HEK293T (cell line): ENCODE measurements at places on chromosomes 4 and X.

GRCh38 chr4:180380733-180381132 is 1862.5 kb upstream of the TENM3 start:
- no peak for DNase-seq

GRCh38 chr4:184215709-184216328 is 1.9 kb downstream of the ENPP6 start:
- DNase-seq: no peak

DNA sequence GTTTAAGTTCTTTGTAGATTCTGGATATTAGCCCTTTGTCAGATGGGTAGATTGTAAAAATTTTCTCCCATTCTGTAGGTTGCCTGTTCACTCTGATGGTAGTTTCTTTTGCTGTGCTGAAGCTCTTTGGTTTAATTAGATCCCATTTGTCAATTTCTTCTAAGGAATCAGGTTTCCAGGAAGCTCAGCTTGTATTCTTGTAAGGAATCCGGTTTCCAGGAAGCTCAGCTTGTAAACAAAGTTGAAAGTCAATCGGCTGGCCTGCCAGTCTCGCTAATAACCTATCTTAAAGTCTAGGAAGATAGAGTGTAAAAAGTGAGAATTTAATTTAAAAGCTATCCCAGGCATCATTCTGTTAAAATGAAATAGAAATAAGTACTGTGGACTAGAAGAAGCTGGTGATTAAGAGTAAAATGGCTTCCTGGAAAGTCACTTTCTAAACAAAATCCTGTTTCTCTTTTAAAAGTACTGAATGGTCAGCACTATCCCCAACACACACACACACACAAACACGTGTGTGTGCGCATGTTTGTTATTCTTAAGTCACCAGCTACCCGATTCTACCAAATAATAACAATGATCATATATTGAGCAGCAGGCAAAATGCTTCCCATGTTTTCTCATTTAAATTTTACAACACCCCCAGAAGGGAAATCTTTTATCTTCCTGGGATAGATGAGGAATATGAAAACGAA is 171.7 kb downstream of the PAPSS1 start:
- no peak for DNase-seq

DNA sequence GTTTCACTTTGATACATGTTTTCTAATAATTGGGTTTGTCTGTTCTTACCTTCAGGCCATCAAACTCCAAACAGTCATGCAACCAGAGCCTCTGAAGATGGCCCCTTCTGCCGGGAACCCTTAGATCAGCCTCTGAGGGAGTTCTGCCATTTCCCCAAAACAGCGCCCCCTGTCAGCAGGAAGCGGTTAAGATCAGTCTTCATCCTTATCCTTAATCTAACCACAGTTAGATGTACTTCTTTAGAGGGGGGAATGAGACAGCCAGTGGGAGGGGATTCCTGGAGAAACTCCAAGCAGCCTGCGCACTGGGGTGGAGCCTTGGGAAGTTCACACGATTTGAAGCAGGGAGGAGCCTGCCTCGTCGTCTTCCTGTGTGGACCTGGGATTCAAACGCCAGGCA is 185.4 kb downstream of the INPP4B start:
- DNase-seq: no peak

DNA sequence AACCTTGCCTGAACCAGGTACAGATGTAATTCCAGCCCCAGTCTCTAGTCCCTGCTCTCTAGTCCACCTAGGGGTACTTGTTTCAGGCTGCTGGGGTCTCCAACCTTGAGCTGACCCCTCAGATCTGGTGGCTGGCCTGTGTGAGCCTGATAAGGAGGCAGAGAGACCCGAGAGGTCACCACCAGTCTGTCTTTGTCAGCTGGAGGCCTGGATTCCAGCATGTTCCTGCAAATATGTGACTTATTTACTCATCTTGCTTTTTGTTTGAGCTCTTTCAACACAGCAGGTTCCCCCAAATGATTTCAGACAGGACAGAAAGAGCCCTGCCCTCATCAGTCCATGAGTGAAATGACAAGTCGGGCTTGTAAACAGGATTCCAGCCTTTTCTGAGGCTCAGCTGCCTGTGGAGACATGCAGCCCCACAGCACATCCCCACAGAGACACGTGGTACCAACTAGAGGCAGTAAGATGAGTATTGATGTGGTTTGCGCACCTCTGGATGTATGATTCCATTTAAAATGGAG is 37.5 kb upstream of the STK26 start:
- DNase-seq: no peak
